ENCODE measurements at places on chromosomes 4 and X.

DNA sequence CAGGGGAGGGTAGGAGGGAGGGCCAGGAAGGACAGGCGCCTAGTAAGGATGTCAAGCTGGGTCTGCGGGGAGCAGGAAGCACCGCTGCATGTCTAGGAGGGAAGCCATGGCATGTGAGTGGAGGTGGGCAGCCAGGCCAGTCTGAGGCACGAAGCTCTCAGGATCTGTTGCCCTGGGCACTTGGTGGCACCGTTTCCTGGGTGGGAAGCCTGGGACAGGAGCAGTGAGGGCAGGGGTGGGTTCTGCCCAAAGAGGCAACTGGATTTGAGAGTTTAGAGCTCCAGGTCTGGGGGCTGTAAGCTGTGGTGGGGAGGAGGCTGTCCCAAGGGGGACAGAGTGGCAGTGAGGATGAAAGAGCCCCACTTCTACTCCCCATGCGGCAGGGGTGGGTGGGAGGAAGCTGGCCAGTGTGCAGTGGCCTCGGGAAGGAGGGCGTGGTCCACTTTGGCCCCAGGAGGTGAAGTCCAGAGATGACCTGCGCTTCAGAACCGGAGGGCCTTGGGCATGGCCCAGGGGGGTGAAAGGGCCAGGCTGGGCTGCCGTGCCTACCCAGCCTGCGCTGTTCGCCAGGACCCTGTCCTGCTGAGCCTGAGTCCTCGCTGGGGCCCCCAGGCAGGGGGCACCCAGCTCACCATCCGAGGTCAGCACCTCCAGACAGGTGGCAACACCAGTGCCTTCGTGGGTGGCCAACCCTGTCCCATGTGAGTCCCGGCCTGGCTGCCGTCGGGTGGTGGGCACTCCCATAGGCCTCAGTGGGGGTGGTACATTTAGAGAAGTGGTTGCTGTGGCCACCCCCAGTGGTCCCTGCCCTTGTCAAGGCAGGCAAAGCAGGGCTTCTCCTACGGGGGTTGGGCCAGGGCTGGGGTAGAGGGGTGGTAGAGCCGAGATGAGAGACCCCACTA is 8.3 kb upstream of the SRPK3 start:
- DNase-seq, result no peak

DNA sequence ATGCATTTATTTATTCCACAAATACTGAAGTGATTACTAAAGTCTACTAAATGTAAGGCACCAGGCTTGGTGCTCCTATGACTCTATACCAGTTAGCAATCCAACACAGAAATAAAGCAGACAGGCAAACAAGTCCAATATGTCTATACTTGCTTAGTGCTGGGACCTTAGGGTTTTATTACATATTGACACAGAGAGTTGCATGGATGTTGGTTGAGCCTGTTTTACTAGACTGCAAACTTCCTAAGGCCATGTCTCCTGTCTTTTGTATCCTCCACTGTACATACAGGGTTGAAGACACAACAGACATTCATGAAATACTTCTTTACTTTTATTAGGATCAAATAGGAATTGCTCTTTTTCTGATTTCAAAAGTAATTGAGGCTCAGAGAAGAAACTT is 69.0 kb downstream of the LNX1 start:
- DNase-seq, result no peak

DNA sequence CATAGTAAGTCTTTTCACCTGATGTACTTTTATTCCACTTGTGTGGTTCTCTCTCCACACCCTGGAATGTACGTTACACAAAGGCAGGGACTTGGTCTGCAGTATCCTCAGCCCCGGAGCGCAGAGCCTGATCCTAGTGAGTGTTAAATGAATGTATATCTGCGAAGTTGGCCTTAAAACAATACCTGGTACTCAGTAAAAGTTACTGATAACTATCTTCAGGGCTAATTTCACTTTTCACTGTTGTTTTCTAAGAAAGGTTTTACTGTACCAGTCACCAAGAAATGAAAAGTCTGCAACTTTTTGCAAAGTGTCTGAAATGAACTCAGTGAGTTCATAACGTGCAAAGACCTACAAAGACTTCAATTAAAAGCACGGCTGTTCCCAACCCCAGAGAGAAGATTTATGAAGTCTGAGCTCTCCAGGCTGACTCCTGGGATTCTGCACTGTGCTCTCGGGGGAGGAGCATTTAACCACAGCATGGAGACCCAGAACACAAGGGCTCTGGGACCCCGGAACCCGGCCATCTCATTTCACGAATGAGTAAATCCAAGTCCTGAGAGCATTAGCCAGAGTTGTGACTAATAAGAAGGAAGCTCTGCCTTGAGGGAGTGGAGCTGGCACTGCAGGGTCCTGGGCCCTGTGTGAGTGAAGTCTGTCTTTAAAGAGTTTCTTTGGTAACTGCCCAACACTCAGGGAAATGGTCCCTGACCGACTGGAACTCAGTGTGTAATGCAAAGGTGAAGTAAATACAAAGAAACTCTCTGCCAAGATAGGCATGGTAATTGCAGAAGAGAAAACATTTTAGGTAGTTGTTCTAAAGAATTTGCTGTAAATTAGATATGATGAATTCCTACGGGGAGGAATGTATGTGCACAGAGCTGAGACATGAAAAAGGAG is 165.8 kb downstream of the NSUN7 start:
- DNase-seq, result no peak

DNA sequence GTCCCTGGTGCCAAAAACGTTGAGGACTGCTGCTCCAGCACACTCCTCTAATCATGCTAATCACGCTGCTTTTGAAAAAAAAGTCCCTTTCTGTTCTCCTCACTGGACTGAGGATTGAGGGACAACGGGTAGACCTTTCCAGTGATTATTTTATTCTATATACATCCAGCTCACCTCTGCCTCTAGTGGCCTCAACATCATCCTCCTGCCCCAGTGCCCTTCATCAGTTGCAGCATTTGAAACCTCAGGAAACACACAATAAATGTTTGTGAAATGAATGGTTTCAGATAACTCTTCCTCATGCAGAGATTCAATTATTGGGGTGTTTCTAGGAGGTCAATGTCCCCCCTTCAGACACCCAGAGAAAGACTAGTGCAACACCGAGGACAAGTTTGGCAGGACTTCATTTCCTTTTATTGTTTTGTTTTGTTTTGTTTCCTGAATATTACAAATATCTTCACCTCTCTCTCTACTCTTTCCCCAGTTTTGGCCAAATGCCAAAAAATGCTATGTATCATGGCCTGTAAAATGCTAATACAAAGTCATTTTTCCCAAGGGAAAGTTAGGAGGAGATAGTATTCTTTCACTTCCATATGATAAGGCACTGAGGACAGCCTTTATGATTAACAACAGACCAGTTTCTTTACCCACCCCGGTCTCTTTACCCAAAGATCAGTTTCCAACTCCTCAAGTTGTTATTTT is 460.1 kb upstream of the SLIT2 start:
- no peak for DNase-seq

DNA sequence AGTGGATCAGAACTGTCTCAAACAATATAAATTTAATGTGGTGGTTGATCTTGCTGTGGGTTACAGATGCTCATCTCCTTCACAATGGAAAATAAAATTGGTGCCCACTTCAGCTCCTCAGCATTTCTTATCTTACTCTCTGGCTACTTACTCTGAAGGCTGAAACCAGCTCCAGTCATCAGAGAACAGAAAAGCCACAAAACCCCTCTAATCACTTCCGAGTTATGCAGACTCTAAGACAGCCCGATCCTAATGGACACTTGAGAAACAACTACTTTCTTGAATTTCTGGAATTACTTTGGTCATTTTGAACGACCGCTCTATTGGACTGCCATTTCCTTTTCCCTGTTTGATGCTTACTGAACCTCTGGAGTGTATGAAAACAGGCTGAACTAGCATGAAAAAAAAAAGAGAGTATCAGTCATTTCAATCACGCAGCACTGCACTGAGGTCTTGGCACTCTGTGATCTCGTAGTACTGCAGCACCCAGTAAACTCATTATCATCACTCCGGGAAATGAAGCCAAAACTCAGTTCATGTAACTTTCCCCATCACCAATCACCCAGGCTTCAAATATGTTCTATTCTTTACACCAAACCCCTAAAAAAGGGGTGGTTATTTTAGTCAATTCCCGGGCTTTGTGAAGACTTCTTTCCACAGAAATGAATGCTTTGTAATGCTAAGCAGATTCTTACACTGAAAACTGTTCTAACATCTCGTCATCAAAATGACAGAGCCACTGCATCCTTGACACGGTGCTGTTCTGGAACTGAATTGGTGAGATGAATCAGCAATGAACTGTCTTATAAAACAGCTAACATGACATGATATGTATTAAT is 54.5 kb downstream of the TSPAN5 start:
- DNase-seq, result no peak

- DNase-seq, result no peak
Observed at GRCh38 chr4:78288327-78288726, 231.2 kb downstream of the FRAS1 start.

GRCh38 chr4:173449380-173449717 is 50.4 kb upstream of the SCRG1 start:
- no peak for DNase-seq

- no peak for DNase-seq
Observed at GRCh38 chr4:5257086-5257485, 205.8 kb downstream of the STK32B start.

GRCh38 chr4:153549405-153549804 is 83.2 kb downstream of the TMEM131L start:
- no peak for DNase-seq

DNA sequence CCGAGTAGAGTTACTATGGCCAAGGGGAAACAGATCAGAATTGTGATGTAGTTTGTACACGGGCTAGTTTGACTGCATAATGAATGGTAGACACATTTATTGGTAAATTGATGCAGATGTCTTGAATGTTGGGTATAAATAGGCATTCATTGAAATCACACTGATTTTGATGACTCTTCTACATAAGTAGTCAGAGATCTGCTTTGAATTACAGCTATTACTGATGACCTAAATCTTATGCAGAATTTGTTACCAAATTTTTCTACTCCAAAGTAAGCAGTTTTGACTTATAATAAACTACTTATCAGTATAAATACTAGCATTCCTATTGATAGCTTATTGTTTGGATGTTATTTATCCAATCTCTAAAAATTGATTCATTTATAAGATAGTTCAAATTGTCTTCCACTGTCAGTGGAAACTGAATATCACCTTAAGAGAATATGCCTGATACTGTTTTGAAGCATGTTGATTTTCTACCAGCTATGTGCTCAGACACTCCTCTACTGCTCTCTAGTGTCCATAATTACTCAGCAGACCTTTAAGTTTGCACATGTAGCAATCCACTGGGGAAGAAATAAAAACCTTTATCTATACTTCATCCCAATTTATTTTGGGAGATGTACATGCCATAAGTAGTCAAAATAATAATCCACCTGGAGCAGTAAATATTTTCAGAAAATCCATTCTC is 120.3 kb downstream of the RASL11B start:
- peak; percentile 6 for DNase-seq

DNA sequence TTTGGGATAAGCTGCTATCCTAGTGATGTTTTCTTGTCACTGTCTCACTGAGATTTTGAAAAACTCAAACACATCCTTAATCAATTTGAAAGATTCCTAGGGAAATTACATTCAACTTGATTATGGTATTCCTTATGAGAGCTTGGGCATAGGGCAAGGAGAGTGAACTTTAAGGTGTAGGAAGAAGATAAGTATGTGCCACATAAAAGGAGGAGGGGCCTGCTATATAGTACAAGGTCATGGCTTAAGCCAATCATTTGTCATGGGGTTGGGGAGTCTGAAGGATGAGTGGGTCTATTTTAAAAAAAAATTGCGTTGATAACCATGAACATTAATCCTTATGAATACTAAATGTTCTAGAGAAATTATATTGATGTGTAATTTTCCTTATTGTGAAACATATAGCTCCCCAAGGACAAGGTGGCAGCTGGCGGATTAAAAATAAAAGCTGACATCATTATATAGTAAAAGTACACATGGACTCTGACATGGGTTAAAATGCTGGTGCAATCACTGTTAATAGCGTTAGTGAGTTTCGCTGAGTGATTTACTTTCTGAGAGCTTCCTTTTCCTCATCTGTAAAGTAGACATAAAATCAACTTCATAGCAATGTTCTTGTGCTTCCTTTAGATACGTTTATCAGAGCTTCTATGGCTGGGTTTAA is 17.4 kb downstream of the GALNT7 start:
- no peak for DNase-seq

GRCh38 chr4:177464026-177464425 is 21.8 kb upstream of the AGA start:
- no peak for DNase-seq

DNA sequence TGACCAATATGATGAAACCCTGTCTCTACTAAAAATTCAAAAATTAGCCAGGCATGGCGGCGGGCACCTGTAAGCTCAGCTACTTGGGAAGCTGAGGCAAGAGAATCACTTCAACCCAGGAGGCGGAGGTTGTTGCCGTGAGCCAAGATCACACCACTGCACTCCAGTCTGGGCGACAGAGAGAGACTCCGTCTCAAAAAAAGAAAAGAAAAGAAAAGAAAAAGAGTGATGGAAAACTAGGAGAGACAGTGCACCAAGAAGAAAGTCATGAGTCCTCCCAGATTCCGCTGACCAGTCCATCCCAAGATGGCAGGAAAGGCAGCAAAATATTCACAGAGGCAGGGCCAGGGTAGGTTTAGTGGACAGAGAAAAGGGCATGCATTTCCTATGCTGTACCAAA is 226.9 kb downstream of the ASMT start:
- DNase-seq, result no peak

DNA sequence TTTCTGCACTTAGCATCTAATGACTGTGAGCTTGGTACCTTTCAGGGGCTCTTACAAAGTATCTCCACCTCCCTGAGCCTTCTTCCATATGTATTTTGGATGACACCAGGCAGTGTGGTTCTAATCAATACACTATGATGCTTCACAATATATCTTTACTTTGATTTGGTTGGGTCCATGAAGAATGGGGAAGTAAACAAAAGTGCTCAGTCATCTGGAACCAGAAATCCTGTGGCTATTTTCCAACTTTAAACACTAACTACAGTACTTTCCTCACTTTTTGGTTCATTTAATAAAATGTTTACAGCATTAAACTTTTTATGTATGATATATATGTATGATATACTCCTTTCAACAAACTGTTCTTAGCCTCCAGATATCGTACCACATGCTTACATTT is 216.4 kb upstream of the AFF2 start:
- DNase-seq, result no peak

- no peak for DNase-seq
Observed at GRCh38 chr4:85092943-85093342, 126.5 kb upstream of the WDFY3 start.

- no peak for DNase-seq
Observed at GRCh38 chrX:11064851-11065600, 46.1 kb upstream of the HCCS start.

DNA sequence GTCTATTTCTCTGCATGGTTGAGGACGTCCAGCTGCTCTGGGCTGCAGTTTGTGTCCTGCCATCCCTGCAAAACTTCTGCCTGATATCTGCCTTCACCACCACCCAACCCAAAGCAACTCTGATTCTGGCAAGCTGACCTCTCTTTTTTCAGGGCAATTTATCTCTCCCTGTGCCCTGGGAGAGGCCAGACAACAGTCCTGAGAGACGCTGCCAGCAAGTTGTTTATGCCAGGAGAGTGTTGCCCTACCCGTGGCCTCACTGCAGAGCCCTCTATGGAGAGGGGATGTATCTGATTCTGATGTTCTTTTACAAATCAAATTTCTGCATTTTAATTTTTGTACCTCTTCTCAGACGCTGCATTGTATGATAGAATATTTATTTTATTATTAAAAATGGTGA is 36.6 kb upstream of the BRWD3 start:
- no peak for DNase-seq

- no peak for DNase-seq
Observed at GRCh38 chr4:99855678-99856077, 38.5 kb downstream of the LAMTOR3 start.

Data from LoVo (cell line).